ENCODE measurements at places on chromosomes 5 and 9.

DNA sequence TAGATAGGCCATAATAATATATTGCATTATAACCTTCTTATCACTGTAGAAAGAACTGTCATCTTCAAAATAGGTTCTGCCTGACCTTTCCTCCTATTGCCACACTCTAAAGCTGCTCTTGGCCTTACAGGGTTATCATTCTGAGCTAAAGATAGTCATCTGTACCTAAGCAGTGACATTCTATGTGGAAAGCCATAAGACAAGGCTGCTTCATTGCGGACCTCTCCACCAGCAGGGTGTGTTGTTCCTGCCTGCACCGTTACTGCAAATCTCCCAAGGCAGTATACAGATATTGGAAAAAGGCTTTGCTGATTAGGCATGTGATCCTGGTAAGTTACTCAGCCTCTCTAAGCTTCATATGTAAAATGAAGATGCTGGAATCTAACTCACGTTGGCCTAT, 8.1 kb downstream of the ZNF622 start:
- no peak for DNase-seq

DNA sequence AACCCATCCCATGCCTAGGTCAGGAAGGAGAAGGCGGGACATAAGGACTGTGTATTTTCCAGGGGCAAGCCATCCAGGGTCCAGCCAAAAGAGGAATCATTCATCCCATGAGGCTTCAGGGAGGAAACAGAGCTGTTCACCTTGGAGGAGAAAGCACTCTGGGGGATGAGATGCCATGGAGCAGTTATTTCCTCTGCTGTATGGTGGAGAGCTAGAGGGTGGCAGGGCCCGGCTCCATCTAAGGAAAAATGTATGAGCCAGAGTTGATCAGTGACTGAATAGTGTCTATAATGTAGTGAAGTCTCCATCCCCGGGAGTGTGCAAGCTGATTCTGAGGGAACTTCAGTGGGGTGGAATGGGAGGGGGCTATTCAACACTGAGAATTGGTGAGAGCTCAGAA, 8.0 kb downstream of the ENHO start:
- DNase-seq, result no peak

DNA sequence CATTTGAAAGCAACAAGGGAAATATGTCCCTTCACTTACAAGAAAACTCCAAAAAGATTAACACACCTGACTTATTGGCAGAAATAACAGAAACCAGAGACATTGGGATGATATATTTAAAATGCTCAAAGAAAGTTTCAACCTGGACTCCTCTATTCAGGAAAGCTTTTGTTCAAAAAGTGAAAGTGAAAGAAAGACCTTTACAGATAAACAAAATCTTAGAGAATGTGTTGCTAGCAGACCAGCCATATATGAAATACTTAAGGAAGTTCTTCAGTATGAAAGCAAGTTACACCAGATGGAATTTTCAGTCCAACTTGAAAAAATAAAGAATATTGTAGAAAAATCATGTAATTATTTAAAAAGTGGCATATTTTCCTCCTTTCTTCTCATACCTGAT, 1075.1 kb downstream of the NR2F1-AS1 start:
- no peak for DNase-seq

DNA sequence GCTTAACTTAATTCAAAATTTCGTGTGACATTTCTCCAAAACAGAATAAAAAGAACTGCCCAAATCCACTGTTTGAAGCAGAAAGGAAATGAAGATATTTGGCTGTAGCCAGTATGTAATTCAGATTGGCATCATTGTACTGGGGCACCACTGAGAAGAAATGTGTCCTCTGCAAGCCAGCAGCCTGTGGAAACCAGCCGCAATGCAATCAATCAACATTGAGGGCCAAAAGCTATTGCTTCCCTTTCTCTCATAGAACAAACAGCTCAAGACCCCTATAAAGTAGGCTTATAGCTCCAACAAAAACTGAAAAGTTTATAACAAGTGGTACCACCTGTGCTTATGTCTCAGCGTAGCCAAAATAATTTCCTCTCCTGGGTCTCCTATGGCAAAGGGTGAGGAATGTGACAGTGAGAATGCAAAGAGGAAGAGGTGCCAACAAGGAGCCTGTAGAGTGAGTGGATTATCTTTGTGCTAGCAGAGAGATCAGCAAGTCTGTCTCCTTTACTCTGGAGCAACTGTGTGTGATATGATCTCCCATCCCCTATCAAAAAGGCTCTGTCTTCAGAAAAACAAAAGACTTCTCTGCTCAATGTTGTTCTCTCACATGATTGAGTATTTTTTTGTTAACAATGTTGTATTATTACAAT, 1072.3 kb upstream of the DMAC1 start:
- no peak for DNase-seq

- DNase-seq, result no peak
These were observed 174.0 kb downstream of the TMC1 start for GRCh38 chr9:72695365-72695764.

GRCh38 chr5:38551030-38552017, 5.1 kb downstream of the LIFR start:
- DNase-seq, result no peak

DNA sequence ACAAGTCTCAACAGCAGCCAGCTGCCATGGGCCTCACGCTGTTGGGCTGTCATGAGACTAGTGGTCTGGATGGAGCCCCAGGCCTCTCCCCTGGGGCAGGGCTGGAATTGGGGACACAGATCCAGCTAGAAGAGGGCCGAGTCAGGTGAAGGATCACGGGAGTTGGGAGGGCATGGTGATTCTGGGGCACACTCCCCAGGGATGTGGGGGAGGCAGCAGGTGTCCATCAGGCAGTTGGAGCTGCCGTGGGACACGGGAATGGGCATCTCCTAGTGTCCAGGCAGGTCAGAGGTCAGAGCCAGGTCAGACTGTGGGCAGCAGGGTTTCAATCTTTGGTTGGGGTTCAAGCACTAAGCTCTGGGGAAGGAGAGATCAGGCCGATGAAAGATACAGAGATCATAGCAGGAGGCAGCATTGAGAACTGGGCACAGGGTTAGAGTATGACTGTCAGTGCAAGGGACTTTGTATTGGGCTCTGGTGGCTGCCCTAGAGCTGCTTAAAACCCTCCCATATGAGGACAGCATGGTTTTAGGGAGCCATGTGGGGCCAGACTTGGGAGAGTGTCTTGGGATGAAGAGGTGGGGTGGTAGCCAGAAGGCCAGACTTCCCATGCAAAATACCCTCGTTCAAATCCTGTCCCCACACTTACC, 59.2 kb downstream of the ARHGEF37 start:
- no peak for DNase-seq

DNA sequence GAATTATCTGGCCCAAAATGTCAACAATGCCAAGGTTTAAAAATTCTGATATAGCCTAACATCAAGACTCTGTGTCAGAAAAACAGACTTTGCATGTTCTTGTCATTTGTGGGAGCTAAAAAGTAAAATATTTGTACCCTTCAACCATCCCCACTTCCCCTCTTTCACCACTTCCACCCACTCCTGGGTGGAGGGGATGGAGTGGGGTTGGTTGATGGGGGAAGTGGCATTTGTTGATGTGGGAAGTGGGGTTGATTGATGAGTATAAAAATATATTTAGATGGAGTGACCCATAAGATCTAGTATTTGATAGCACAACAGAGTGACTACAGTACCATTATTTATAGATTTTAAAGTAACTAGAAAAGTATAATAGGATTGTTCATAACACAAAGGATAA, 55.0 kb upstream of the C9orf72 start:
- no peak for DNase-seq

GRCh38 chr5:75992753-75993152, 90.4 kb upstream of the SV2C start:
- no peak for DNase-seq

All from activated T-cell treated with anti-CD3 and anti-CD28 coated beads for 1 hour (primary cell).